ENCODE measurements at places on chromosomes 2 and 18.

- DNase-seq = no peak
Measured at GRCh38 chr18:58438161-58438957, 190.5 kb downstream of the ALPK2 start.

DNA sequence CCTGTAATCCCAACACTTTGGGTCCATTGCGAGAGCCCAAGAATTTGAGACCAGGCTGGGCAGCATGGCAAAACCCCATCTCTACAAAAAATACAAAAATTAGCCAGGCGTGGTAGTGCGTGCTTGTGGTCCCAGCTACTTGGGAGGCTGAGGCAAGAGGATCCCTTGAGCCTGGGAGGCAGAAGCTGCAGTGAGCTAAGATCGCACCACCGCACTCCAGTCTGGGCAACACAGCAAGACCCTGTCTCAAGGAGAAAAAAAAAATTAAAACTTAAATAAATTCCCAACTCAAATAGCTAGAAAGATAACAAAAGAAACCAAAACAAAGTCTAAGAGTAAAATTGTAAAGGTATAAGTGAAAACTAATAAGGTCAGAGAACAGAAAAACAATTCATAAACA, 6.2 kb downstream of the ASXL2 start:
- DNase-seq = no peak

DNA sequence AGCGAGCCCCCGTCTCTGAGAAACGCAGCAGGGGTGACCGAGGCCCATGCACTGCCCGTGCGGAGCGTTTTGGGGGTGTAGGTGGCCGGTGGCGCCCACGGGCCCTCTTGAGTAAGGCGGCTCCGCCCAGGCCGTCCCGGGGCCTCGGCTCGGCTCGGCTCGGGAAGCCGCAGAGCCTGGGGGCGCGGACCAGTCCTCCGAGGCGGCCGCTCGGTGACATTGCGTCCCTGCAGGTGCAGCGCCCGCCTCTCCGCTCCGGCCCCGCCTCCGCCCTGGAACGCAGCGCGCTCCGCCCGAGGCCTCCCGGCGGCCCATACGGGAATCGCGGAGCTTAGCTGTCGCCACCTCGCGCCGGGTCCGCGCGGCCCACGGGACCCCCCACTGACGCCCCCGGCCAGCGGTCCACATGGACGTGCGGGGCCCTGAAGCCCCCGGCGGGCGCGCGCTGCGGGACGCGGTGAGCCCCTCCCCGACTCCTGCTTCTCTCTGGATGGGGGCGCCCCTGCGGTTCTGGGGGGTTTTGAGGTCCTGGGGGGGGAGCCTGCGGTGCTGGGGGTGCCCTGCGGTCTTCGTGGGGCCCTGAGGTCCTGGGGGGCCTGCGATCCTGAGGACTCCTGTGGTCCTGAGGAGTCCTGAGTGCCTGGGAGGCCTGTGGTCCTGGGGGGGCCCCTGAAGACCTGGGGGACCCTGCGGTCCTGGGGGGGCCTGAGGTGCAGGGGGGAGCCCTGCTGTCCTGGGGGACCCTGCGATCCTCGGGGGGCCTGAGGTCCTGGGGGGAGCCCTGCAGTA, at the start of gene HSBP1L1:
TSS of gene HSBP1L1 (plus strand) at position 314 of the 789 bp plus-strand sequence. CDS start at position 407, 93 bp downstream.
- DNase-seq = peak; percentile 51

- no peak for DNase-seq
Measured at GRCh38 chr2:54185105-54185504, 69.7 kb downstream of the ACYP2 start.

DNA sequence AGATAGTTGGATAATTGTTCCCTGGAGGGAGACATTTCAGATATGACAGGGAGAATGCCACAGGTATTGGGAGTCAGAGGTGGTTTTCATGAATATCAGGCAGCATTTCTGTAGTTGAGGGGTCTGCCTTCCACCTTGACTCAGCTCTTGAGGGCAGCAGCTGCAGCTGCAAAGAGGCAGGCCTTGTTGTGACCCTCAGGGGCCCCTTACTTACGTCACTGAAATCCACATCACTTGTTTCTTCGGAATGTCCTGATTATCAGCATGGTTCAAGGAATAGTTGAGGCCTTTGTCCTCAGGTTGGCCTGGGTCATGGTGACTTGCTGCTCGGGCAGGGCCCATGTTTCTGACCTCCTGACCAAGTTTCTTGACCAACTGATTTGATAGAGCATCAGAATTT, 46.9 kb downstream of the TMEM17 start:
- DNase-seq = no peak

- DNase-seq = no peak
Measured at GRCh38 chr2:196743165-196743564, 56.3 kb downstream of the GTF3C3 start.

GRCh38 chr2:121491518-121491917, 39.2 kb upstream of the RNU4ATAC start:
- DNase-seq = no peak

DNA sequence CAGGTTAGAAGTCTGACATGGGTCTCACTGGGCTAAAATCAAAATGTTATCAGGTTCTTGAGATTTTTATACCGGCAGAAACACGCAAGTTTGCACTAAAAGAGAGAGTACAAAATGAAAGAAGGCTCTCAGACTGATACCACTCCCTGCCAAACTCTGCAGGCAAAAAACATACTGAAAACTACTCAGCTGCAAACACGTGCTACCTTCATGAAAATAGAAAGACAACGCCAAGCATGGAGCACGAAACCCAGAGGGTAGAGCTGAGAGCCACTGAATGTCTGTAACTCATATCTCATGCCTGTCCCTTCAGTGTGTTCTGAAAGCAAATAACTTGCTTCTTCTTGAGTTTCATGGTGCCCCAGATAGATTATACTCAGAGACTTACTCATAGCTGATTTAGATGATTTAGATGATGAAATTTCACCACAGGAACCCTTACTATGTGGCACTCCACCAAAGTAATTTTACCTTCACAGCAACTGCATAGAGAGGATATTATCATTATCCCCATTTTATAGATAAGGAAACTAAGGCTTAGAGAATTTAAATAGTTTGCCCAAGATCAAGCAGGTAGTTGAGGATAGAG, 313.0 kb upstream of the SLC39A10 start:
- DNase-seq = no peak

DNA sequence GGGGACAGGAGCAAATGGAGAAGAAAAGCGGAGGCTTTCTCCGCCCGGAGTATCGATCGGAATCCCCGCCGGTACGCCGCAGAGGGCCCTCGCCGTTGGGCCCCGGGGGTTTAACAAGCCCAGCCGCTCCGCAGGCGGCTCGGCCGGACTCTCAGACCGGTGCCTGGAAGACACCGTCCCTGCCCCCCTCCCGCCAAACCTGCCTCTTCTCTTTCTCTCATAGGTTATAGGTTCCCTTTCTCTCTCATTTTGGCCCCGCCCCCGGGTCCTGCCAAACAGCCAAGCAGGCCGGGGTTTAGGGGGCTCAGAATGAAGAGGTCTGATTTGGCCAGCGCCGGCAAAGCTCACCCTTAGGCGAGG, 4.4 kb downstream of the ONECUT2 start:
- no peak for DNase-seq

DNA sequence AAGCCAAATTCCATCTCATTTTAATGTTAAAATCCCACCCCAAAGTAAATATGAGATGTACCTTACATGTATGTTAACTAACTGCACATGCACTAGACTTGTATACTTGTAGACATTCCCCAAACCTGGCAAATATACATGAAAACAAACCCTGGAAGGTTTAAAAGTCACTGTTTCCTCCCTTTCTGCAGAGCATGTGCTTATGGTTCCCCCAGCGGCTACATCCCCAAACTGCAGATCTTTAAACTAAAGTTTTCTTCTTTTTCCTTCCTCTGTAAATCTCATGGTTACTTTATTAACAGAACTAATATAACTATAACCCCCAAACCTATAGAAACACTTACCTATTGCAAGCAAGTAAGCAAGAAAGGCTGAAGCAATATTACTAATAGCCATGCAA, 731.5 kb downstream of the LRP1B start:
- no peak for DNase-seq

GRCh38 chr2:160352500-160352899, 141.1 kb downstream of the RBMS1 start:
- DNase-seq = no peak

- DNase-seq = no peak
Measured at GRCh38 chr2:230930149-230930780, 5.2 kb upstream of the GPR55 start.

GRCh38 chr2:238573065-238573778, 146.5 kb downstream of the ASB1 start:
- DNase-seq = no peak

GRCh38 chr18:77013811-77014521, 118.6 kb downstream of the MBP start:
- no peak for DNase-seq

DNA sequence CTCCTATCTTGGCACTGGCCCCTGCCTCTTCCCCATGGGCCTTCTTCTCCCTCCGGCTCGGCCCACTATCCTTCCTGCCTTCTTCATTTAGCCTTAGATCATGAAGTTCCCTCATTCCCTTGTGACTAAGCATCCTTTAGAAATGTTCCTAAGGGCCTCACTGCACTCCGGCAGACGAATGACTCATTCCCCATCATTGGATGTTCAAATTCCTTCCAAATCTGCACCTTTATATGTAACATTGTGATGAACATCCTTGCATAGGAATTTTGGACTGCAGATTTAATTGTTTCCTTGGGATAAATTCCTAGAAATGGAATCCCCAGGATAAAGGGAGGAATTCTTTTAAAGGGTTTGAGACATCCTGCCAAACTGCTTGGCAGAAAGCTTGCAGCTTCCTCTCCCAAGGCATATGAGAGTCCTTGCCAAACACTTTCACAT, 19.0 kb downstream of the CRACDL start:
- DNase-seq = no peak

DNA sequence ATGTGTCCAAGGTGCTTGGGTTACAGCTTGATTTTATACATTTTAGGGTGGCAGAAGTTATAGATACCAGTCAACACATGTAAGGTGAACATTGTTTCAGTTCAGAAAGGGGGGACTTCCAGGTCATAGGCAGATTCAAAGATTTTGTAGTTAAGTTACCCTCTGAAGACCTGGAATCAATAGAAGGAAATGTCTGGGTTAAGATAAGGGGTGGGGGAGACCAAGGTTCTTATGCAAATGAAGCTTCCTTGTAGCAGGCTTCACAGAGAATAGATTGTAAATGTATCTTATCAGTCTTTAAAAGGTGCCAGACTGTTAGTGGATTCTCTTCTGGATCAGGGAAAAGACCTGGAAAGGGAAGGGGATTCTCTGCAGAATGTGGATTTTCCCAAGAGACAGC, 42.4 kb downstream of the BMPR2 start:
- no peak for DNase-seq

- no peak for DNase-seq
Measured at GRCh38 chr2:151070253-151070652, 191.4 kb downstream of the RBM43 start.

DNA sequence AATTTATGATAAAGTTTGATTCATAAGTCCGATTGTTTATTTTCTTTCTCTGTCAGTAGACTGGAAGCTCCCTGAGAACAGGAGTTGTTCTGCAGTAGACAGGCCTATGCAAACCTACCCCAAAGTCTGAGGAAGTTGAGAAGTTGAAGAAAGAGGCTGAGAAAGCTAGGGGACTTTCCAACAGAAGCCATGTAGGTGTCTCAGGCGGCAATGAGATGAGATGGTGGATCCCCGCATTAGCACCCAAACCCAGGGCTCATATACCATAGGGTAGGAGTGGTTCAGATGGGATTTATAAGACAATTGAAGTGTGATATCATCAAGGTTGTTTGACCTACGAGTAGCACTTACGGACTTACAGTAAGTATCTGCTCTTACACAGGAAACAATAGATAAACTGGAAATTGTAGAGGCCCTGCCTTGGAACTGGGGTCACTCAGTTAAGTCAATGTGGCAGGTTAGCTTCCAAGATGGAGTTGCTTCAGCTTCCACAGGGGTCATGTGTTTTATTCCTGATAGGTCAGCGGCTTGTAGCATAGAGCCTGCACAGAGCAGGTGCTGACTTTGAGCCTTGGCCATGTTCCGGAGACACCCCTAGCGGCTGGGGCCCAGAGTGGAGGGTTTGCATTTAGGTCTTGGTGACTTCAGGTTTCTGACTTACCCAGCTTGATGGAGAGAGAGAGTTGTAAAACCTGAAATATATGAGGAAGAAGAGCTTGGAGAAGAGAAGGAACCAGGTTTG, 2.3 kb upstream of the PSD4 start:
- DNase-seq = no peak

GRCh38 chr2:185245216-185245615, 493.4 kb upstream of the FSIP2 start:
- DNase-seq = no peak

GRCh38 chr2:37168217-37168981, 11.6 kb upstream of the EIF2AK2 start:
- DNase-seq = no peak

DNA sequence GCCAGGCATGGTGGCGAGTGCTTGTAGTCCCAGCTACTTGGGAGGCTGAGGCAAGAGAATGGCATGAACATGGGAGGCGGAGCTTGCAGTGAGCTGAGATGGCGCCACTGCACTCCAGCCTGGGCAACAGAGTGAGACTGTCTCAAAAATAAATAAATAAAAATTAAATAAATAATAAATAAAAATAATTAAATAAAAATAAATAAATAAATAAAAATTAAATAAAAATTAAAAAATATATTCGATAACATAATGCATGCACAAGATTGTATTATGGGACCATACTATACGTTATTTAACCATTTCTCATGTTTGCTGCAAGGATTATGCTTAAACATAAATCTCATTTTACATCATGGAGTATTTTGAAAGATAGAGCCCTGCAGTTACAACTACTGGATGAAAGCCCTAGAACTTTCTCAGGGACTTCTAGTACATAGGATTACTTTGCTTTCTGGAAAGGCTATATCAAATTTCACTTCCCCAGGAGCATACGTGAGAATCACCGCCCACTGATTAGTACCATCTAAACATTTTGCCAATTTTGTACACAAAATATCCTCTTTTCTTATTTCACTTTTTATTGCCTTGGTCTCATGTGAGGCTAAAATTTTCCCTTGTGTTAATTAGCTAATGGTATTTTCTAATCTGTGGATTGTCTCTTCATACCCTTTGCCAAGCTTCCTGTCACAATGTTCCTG, 234.3 kb upstream of the LYPD1 start:
- DNase-seq = no peak

GRCh38 chr2:23243073-23243659, 141.8 kb upstream of the KLHL29 start:
- no peak for DNase-seq

GRCh38 chr2:239220981-239221396, 179.8 kb downstream of the HDAC4 start:
- DNase-seq = no peak

- DNase-seq = no peak
Measured at GRCh38 chr2:101367508-101367907, 19.8 kb downstream of the CREG2 start.

GRCh38 chr18:57207124-57207916, 60.4 kb downstream of the BOD1L2 start:
- no peak for DNase-seq

Measured in activated T-cell treated with anti-CD3 and anti-CD28 coated beads for 1 hour (primary cell).